ENCODE measurements at places on chromosomes 7 and 10.

GRCh38 chr10:673492-673891 lies 16.0 kb downstream of the DIP2C start:
- DNase-seq = no peak

GRCh38 chr7:50869108-50869725 lies 86.5 kb upstream of the GRB10 start:
- DNase-seq = no peak

DNA sequence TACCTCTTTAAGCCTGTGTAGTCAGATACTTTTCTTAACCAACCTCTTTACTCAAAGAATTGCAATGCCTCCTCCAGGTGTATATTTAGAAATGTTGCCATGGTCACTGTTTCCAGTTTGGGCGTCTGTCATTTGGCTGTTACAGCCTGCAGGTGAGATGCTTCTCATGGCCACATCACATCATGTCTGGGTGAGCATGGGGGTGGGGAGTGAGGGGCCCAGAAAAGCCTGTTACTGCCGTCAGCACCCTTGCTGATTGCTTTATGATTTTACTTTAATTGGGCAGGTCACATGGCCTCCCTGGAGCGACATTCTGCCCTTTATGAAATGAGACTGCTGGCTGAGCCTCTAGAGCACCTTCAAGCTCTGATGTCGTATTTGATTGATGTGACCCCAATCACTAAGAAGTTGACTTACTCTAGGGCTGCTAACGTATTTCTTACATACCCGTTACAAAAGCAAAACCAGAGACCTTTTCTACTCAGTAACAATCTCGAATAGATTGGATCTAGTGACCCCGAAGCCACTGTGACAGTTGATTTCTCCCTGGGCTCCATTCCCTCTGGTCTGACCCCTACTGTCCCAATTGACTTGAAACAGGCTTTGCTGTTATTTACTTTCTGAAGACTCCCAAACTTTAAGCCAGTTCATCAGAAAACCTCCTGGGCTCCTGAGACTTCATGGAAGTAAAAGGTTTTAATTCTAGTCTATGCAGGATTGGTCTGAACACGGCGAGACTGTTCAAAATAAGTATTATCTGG lies 60.7 kb downstream of the OTUD1 start:
- no peak for DNase-seq

GRCh38 chr7:35454575-35455385 lies 200.9 kb upstream of the TBX20 start:
- DNase-seq = no peak

DNA sequence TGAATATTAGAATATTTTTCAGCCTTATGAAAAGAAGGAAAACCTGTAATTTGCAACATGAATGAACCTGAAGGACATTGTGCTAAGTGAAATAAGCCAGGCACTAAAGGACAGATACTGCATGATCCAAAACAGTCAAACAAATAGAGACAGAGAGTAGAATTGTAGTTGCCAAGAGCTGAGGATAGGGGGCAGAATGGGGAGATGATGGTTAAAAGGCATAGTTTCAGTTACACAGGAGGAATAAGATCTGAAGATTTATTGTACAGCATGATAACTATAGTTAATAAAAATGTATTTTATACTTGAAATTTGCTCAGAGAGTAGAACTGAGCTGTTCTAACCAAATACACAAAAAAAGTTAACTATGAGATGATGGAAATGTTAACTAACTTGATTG lies 149.0 kb upstream of the TMEM106B start:
- DNase-seq = no peak

- no peak for DNase-seq
These were observed 514.6 kb upstream of the FOXK1 start for GRCh38 chr7:4167385-4167910.

DNA sequence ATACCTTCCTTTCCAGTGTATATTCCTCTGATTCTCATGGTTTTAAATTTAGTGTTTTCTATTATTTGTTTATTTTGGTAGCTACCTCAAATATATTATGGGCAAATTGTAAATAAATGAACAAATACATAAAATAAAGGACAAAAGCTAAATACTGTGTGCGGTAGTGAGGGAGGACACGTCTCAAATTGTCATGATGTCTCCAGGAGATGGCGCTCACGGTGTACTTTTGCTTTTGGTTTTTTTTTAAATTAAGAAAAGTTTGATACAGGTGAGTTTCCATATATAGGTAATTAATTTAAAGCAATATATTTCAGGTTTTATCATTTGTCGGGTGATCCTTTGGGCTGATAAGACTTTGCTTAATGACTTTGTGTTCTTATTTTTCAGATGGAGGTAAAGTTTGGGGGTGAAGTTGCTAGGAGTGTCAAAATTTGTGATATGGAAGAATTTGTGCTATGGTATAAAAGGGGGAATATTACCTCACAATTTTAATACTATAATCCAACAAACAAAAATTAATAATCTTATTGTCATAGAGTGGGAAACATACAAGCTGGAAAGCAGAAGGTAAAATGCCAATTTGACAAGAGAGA lies 68.4 kb upstream of the TMEM229A start:
- DNase-seq = no peak

GRCh38 chr10:73950155-73950948 lies 39.4 kb downstream of the PLAU start:
- no peak for DNase-seq

DNA sequence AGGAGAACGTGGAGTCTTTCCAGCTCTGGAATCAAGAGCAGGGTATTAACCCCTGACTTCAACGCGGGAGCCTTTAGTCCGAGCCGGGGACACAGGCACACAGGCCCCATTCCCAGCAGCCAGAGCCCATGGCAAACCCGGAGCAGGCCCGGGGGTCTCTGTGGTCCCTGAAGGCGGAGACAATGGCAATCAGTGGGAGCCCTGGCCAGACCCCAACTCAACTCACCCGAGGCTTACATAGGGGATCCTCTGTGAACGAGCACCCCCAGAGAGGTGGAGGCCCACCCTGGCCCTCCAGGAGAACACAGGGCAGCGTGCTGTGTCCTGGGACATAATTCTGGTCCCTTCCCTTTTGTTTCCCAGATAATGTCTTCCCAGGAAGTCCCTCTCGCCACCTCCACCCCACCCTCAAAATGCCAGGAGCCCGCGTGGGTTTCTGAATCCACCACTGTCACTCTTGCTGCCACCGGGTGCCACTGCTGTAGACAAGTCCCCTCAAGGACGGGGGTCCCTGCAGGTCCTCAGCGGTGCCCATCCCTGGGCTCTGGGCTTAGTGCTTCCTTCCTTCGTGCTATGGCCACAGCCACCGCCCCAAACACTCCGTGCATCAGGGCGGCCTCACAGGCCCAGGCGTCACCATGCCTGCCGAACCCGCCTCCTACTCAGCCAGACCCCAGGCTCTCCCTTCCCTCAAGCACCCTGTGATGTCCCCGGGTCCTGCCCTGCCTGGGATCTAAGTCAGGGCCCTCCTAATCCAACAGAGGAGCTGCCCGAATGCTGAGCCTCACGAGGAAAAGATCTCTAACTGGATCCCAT lies 28.6 kb upstream of the PPP2R2D start:
- DNase-seq = no peak

DNA sequence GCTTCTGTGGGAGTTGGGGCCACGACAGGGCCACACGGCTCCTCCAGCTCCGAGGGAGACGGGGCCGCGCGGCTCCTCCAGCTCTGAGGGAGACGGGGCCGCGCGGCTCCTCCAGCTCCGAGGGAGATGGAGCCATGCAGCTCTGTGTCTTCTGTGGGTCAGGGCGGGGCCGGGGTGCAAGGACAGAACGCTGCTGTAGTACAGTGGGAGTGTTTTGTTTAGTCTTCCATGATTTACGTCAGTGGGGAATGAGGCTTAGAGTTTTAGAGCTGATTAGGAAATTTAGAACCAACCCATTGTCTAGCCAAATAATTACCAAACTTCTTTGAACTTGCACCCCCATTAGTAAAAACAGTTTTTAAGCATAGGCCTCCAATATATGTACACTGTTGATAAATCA lies 32.9 kb upstream of the PRKAR1B start:
- DNase-seq = no peak

- no peak for DNase-seq
These were observed 14.3 kb downstream of the INSIG1 start for GRCh38 chr7:155311826-155312537.

DNA sequence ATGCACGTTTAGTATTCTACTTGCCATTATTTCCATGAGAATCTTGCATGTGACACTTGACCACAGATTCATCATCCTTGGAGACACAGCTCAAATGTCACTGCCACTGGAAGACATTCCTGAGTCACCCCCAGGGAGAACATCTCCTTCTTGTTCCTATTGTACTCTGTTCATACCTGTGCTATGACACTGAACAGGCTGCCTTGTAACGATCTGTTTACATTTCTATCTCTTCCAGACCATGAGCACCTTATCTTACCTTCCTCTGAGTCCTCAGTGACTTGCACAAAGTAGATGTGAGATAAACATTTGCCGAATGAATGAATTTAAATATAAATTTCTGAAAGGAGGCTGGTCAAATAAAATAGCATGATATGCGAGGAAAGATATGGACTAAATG lies 331.9 kb upstream of the LRRN3 start:
- no peak for DNase-seq

DNA sequence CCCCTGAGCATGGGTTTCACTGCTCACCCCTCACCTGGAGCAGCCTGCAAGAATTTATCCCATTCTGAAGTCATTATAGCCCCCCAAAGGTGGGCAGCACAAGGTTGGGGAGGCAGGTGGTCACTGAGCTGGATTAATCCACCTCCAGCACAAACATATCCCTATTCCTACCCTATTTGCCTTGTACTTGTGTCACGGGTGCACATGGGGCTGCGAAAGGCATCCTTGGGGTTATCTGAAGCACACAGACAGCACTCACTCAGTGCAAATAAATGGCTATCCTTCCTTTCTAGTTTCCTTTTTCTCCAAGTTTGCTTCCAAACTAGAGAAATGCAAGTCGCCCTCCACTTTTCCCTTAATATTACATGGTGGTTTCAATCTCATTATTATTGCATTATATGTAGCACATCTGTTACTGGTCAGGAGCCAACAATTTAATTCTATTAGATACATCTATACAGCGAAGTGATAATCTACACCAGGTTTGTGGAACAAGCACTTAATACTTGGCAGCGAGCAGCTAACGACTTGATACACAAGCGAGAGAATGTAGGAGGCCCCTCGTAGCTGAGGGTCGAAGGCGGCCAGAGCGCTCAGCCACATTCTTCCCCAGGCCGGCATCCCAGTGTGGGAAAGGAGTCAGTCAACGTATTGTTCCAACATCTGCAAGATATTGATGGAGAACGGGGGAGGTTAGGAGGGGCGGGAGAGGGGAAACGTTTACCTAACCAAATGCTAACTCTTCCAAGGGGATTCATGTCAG lies 121.3 kb upstream of the HABP2 start:
- DNase-seq = no peak

DNA sequence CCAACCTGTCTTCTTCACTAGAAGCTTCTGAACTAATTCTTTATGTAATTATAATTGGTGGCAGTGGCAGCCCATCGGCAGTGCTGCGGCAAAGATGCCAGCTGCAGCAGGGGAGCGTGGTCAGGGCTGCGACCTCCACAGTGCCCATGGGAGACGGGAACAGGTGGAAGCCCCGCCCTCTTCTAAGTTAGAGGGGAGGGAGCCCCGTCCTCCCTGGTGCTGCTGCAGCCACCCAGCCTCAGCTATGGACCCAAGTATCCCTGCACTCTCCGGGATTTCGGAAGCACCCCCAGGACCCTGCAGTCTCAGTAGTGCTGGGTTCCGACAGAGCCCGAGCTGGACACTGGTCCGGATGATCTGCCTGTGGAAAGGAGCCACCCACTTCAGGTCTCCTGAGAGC lies 117.0 kb upstream of the MBL2 start:
- DNase-seq = no peak

- DNase-seq = no peak
These were observed 916.2 kb downstream of the NXPH1 start for GRCh38 chr7:9349625-9350024.

DNA sequence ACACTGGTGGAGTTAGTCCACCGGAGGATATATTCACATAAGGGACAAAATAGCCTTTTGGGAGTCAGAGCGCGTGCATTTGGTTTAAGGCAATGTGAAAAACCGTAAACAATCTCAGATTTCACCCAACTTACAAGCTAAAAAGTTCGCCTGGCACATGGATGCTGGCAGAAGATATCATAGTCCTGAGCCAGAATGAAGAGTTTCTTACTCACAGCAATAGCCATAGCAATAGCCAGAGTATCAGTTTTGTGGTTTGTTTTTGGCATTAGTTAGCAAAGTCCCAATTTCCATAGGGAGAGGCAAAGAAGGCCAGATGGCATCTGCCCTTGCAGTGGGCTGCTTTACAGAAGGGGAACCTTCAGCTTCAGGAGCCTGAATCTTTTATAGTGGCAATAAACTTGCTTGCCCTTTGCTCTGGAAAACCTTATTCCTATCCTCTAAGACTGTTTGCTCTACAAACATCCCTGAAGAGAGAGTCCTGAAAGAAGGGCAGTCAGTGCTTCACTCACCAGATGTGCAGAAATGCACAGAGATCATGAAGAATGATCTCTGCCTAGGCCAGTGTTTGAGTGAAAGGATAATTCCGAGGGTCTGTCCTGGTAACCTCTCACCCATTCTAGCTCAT lies 28.7 kb upstream of the RSBN1L start:
- no peak for DNase-seq

DNA sequence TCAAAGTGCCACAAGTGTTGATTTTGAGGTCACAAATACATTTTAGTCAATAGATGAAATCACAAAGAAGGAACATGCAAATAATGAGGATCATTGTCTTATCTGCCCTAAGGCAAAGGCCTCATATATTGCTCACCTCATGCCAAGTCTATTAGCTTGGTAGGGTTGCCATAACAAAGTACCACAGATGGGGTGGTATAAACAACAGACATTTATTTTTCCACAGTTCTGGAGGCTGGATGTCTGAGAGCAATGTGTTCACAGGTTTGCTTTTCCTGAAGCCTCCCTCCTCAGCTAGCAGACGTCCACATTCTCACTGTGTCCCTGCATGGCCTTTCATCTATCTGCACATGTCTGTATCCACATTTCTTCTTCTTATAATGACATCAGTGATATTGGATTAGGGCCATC lies 59.6 kb downstream of the RELN start:
- no peak for DNase-seq

GRCh38 chr10:119538632-119539358 lies 3.7 kb downstream of the RGS10 start:
- no peak for DNase-seq

Data from left renal pelvis (tissue), 4 donors.